ENCODE measurements at places on chromosomes 5 and 9.

DNA sequence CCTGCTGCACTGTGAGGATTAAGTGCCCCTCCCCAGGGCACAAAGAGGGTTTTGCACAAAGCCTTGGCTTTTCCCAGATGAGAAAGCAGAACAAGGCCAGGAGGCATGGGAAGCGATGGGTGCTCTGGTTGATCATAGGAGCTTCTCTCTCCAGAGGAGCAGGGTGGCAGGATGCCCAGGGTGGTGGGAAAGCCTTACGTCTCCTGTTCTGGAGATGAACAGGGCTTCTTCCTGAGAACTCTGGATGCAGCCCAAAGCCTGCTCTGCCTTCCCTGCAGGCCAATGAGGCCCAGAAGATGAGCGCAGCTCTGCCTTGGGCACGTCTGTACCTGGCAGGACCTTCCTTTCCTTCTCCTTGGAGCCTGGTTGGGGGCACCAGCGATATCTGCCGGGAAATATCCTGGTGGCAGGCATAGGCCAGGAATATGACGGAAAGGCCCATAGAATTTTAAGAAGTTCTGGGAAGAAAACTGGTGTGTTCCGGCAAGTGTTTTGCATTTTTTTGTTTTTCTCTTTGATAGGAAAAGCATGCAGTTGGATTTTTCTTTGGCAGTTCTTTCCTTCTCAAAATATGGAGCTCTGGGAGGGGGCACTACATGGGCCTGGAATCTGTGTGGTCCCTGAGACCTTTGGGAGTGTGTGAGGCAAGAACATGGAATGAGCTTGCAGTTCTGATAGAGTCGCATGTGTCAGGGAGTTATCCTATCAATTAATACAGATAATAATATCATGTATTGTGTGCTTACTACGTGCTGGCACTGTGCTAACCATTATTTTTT is 253.2 kb upstream of the KLF4 start:
- H3K27ac ChIP-seq: no peak overlapping the region
- H3K4me1 ChIP-seq: no peaks in the 10 kb centered on the region
- H3K36me3 ChIP-seq: no peaks in the 10 kb centered on the region
- H3K27me3 ChIP-seq: no peaks in the 10 kb centered on the region
- no peak for DNase-seq

GRCh38 chr5:10460252-10460906 is 18.7 kb downstream of the ROPN1L start:
- no peaks in the 10 kb centered on the region for H3K36me3 ChIP-seq
- DNase-seq: no peak
- H3K4me1 ChIP-seq: no peaks in the 10 kb centered on the region
- no peak overlapping the region for H3K4me3 ChIP-seq
- H3K27me3 ChIP-seq: no peaks in the 10 kb centered on the region

DNA sequence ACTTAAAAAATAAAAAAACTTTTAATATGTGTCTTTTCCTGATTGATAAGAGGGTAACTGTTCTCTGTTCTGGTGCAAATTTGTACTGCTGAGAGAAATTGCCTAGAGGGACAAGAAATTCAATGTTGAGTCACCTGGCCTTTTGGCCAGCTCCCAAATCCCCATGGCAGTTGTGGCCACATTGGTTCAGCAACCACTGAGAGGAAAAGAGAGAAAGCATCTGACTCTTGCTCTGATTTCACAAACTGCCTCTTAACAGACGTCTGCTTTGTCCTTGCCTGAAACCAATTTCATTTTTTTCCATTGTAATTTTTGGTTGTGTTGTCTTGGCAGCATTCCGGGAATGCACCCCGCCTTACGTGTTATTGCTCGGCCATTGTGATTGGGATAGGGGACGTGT is 42.4 kb downstream of the NTRK2 start:
- H3K36me3 ChIP-seq: no peaks in the 10 kb centered on the region
- no peak for DNase-seq
- H3K4me3 ChIP-seq: no peak overlapping the region

DNA sequence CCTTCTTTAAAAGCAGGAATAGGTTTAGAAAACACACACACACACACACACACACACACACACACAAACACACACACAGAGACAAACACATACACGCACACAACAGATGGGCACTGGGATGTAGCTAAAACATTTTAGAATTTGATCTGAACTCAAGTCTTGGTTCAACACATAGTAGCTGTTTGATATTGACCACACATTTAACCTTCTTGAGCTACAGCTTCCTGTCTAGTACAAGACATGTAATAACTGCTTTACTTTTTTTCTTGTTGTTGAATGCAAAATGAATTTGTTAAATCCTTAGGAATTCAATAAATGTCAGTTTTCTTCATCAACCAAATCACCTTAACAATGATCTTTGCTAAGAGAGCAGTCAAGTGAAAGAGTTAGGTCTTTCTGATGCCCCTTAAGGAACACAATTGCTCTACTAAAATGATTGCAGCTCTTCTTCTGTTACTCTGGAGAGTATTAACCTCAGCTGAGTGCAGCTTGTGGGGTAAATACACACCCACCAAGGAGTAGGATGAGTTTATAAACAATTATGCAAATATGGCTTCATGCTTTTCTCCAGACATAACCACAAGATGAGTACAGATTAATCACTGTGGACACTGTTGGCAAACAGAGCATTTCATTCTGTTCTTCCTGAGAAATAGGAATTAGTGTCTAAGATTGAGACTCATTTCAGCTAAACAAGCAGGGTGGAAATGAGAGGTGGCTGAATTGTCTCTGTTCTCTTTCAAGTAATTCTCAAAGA is 302.9 kb upstream of the PAPPA start:
- H3K27ac ChIP-seq: no peak overlapping the region
- no peak overlapping the region for H3K4me3 ChIP-seq
- no peaks in the 10 kb centered on the region for H3K27me3 ChIP-seq
- H3K4me1 ChIP-seq: no peaks in the 10 kb centered on the region
- no peaks in the 10 kb centered on the region for H3K36me3 ChIP-seq
- DNase-seq: no peak

DNA sequence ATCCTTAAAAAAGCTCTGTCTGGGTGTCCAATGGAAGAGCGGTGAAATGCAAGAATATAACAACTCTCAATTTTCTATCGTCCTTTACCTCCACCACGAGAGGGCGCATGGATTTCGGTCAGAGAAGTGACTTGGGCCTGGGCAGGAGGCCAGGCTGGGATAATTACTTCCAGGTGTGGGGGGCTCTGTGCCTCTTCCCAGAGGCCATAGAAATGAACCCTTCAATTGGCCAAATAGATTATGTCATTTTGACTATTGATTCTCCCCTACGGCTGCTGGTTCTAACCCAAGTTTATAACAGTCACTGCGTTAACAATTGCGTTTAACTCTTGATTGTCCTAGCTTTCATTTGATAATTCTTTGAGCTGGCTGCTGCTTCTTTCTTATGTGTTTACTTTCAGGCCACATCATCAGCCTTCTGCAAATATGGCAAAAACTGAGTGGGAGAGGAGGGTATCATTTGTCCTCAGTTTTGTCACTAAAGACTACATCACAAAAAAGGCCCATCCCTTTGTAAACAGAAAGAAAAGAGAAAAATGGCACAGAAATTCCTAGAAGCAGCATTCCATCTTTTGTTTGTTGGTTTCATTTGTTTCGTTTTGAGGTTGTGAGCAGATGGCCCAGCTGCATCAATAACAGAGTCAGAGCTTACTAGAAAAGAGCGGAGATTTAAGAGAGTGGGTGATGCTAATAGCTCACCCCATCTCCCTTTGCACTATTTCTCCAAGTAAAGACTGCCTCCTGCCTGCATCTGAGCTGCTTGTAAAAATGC is 45.4 kb upstream of the ZFR start:
- H3K27me3 ChIP-seq: no peaks in the 10 kb centered on the region
- H3K4me3 ChIP-seq: no peak overlapping the region
- no peak overlapping the region for H3K27ac ChIP-seq
- peak; percentile 73 for DNase-seq

All from MM.1S (cell line).